ENCODE measurements at places on chromosomes 13 and 19.

- no peak for DNase-seq
Measured at GRCh38 chr13:31022288-31022895, 89.9 kb downstream of the TEX26 start.

GRCh38 chr13:28426381-28426780, 68.5 kb downstream of the FLT1 start:
- DNase-seq = no peak

- DNase-seq = no peak
Measured at GRCh38 chr13:80055847-80056246, 285.1 kb downstream of the SPRY2 start.

GRCh38 chr19:16888629-16889365, at the start of gene F2RL3:
Gene F2RL3 (plus strand): TSS chr19:16888999. CDS start chr19:16889190, 191 bp downstream.
- peak; percentile 46 for DNase-seq

- DNase-seq = no peak
Measured at GRCh38 chr13:79398127-79398526, 7.9 kb downstream of the RBM26 start.

- DNase-seq = no peak
Measured at GRCh38 chr13:27080018-27080948, 91.3 kb downstream of the USP12 start.

GRCh38 chr19:47487551-47488515, 3.8 kb upstream of the KPTN start:
- no peak for DNase-seq

DNA sequence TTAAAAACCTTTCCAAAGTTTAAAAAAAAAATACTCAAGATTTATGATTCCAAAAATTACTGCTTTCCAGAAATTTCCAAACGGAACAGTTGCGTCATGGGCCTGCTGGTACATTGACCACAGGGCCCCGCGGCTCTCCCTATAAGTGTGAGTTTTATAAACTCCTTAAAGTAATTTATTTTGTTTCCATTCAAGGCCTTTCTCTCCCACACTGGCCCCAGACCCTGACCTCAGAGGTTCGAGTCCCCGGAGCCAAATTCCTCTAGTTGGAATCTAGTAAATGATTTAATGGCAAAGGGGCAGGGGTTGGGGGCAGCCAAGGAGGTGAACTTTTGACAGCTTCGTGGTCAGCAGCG, 97.5 kb downstream of the INSR start:
- no peak for DNase-seq

GRCh38 chr19:20165971-20166592, 932 bp upstream of the ZNF486 start:
- DNase-seq = no peak

DNA sequence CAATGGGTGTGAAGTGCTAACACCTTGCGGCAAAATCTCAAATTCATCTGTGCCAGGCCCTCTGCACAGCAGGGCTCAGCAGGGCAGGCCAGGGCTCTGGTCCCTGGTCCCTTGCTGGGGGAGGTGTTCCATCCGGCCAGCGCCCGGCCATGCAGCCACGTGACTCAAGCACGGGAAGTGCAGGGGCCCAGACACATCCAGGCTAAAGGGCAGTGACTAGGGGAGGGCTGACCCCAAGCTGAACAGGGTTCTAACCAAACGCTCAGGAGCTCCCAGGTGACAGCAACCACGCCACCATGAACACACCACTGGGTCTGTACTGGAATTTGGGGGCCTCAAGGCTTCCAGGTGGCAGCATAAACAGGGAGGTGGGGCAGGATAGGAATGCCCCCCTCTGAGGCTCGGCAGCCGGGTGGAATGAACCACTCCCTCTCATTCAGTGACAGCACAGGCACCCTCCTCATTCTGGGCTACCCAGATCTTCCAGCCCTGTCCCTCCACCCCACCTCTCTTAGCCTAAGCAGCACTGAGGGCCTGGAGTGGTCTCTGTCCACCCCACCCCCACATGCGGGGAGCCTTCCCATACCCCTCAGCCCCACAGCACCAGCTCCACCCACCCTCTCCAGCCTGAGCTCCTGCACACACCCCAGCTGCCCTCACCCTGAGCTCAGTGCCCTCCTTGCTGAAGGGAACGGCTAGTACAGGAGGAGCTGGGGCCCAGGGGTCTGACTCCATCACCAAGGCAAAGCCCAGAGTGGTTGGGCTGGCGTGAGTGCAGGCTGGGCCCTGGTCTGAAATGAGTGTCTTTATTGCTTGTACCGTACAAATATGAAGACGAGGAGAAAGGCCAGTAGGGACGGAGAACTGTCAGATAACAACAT, 5.3 kb upstream of the CCNP start:
- DNase-seq = no peak

DNA sequence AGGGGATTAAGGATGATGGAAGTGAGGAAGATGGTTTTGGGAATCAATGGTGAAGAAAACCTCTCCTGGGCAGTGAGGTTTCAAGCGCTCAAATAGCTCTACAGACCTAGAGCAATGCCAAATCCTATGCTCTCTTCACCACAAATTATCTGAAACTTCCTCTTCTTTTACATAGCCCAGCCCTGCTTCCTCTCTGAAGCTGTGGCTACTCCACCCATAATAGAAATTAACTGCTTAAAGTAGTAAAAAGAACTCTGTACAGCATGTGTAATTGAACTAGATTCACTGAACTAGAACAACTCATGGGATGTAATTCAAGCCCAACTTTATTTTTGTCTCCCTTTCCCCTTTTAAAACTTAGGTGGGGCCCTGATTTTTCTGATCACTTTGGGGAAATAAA, 20.4 kb upstream of the IFT88 start:
- DNase-seq = no peak

DNA sequence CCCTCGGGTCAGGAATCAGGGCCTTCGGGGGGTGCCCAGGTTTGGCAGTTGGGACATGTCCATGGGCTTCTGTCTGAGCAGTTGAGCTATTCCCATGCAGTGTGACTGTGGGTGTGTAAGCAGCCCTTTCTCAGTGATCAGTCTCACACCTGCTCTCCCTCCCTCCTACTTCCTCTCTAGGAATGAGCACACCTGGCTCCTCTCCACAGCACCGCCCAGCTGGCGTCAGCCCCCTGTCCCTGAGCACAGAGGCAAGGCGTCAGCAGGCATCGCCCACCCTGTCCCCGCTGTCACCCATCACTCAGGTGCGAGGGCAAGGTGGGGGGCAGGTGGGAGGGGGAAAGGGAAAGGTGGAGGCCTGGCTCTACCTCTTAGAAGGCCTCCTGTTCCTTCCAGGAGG, 25.9 kb downstream of the COMP start:
- DNase-seq = no peak

DNA sequence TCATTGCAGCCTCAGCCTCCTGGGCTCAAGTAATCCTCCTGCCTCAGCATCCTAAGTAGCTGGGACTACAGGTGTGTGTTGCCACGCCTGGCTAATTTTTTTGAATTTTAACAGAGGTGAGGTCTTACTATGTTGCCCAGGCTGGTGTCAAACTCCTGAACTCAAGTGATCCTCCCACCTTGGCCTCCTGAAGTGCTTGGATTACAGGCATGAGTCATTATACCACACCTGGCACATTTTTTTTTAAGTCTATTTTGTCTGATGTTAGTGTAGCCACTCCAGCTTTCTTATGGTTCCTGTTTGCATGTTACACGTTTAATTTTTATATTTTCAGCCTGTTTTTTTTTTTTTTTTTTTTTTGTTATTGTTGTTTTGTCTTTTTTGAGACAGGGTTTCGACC, 24.8 kb downstream of the KDM4B start:
- DNase-seq = no peak

- DNase-seq = no peak
Measured at GRCh38 chr13:98919566-98919965, 58.3 kb downstream of the DOCK9 start.

GRCh38 chr13:95763601-95764000, 86.7 kb downstream of the DNAJC3 start:
- DNase-seq = no peak

DNA sequence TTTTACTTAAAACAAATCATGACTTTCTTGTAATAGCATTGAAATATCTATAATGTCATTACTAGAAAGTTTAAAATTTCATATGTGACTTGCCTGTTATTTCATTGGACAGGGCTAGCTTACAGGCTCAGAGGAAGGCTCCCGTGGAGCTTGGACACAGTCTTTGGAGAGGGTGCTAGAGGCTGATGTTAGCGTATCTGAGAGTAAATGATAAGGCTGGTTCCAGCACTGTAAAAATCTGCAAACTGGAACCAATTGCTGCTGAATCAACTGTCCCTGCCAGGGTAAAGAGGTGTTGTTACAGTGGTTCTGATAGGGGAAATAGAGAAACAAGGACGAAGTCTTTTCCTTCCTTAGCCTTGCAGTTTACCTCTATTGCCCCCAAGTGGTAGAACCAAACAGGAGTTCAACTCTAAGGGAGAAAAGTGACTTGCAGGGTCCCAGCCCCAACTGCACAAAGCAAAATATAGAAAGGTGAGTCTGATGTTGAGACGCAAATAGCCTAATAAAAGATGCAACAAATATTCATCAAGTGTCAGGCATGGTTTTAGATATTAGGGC, 901.7 kb downstream of the DIAPH3 start:
- no peak for DNase-seq

DNA sequence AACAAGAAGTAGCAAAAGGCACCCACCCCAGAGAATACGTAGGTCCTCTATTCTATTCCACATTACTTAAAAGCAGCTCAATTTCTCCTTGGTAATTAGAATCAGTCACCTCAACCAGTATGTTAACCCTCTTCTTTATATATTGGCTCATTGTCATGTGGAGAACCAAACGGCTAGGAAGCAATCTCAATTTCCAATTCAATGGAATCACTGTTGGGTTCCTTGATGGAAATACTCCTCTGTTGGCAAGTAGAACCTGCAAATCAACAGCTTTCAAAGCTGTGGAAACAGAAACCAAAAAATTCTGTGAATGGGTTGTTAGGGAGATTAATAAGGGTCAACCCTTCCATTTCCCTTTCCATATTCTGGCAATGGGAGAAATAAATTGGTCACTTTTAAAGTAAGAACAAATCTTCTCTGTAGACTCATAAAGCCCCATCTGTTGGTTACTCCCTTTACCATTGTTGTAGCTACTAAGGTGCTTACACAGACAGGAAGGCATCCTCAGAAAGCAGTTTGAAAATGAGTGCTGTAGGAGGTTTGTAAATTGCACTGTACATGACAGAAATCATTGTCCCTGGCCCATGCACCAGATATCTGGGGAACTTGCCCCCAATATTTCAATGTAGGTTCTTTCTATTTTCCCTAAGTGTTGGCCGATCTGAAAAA, 138.6 kb upstream of the UFM1 start:
- DNase-seq = no peak

DNA sequence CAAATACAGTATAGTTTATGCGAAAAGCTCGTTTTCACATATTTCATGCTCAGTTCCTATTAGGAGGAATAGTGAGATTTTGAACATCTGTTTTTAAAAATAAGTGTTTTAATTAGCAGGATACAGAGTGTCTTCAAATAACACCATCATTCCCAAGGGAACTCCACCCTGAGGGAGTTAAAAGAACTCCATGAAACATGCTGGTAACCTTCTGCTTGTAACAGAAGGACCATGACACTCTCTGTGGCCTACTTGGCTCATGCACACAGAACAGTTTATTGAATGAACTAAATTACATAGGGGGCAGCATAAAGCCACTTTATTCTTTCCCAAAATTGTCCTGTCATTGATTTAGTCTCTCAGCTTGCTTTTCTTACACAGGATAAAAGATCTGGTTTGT, 809.5 kb upstream of the SLITRK6 start:
- DNase-seq = no peak

- DNase-seq = no peak
Measured at GRCh38 chr13:27404680-27405079, 19.7 kb upstream of the GTF3A start.

- peak; percentile 91 for DNase-seq
Measured at GRCh38 chr19:41321600-41322270, 11.8 kb downstream of the CCDC97 start.

DNA sequence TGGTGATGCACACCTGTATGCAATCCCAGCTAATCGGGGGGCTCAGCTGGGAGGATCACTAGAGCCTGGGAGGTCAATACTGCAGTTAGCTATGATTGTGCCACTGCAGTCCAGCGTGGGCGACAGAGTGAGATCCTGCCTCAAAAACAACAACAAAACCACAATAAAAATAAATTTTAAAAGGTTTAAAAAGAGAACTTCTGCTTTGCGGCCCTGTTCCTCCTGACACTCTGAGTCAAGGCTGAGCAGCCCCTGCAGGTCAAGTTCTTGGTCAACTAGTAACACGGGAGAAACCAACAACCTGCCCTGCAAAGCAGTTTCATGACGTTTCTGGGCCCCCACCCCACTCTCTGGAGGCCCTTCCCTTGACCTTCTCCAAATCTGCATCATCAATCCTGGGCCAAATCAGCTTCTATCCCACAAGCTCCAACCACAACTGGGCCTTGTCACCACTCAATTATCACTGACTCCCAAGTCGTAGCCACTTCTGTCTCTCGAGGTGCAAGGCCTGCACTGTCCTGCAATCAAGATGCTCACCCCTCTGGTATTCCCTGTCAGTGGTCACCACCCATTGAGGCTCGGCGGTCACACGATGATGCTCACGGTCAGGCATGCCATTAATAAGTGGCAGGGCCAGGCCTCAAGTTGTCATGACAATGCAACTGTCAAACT, 7.5 kb downstream of the ELAVL1 start:
- DNase-seq = no peak

DNA sequence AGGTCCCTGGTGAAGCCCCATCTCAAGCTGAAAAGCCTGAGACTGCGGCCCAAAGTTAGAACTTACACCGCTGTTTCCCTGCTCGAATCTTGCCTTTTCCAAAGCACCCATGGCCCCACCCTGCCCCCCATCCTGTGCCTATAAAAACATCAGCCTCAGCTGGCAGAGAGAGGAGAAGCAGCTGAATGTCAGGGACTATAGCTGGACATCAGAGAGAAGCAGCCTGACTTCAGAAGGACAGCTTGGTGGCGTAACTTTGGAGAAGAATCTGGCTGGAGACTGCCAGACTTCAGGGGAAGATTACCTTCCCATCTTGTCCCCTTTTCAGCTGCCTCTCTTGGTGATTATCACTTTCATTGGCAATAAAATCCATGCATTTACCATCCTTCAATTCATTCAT, 9.3 kb upstream of the RCBTB2 start:
- no peak for DNase-seq

DNA sequence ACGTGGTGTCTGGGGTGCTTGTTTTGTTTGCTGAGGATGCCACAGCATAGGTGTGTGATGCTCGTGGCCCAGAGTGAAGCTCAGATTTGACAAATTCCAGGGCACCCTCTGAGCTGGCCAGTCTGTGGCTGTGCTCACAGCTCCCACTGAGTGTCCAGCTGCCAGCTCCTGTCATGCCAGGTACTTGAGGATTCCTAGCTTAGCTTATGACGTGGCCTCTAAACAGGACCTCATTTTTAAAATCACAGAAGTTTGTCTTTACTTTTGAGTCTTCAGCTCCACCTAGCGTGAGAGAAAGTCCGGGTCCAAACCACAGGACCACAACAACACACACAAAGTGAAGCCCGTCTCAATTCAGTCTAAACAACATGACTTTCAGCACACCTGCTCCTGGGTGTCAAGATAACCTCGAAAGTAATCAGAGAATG, 117.3 kb downstream of the RAB20 start:
- DNase-seq = no peak

DNA sequence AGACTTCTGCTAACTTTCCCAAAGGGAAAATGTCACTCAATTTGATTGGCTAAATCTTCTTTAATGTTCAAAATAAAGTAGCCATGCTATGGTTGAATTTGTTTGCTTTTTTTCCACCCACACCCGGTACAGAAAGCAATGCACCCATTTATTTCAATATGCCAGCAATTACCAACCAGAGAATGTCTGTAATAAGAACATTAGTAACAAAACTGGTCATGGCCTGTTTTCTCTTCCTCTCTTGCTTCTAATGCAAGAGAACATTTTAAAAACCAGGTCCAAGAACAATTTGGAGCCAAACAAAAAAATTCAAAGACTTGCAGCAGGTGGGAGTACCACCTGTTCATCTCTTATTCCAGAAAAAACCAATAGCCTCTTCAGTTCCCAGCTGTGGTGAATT, 1108.8 kb upstream of the PCDH20 start:
- no peak for DNase-seq
